ENCODE measurements at places on chromosomes 1 and 21.

DNA sequence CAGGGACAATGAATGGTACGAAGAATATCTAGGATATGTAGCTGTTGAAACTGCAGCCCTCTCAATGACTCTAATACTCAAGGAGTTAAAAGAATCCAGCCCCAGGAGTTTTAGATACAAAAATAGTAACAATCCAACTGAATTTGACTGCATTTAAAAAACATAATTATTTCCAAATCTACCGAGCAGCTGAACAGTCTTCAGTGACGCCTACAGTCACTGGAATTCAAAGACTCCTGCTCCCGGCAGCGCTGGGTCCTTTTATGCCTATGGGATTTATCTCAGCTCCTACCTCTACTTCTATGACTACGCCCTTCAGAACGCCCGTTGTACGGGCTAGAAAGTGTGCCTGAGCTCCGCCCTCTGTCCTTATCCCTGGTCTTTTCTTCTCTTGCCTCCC is 55.7 kb downstream of the WARS2 start:
- DNase-seq, result no peak

- DNase-seq, result no peak
These were observed 64.0 kb upstream of the KCNK2 start for GRCh38 chr1:215018555-215018954.

- DNase-seq, result no peak
These were observed 69.6 kb upstream of the B3GALT2 start for GRCh38 chr1:193256019-193256418.

- DNase-seq, result no peak
These were observed 44.3 kb downstream of the ARHGAP29 start for GRCh38 chr1:94193128-94193527.
